ENCODE measurements at places on chromosomes 5 and 9. TPM values are rescaled to one million over a fixed set of nuclear protein-coding genes. Genes with fewer than 3 reads are reported as not detected.

Gene COL27A1
- 22.0 TPM for total RNA-seq

Gene MARCHF11
- not detected for total RNA-seq

Gene SRD5A1
- total RNA-seq = 7.0 TPM

Gene SH3PXD2B
- 118 TPM for total RNA-seq

Gene IFNA13
- total RNA-seq = not detected

- no peak for DNase-seq
- H3K4me1 ChIP-seq = no peaks in the 10 kb centered on the region
- H3K4me3 ChIP-seq = no peak overlapping the region
- no peak overlapping the region for H3K27ac ChIP-seq
- no peaks in the 10 kb centered on the region for H3K27me3 ChIP-seq
- no peaks in the 10 kb centered on the region for H3K36me3 ChIP-seq
Observed at GRCh38 chr9:108271236-108271635, 584.5 kb downstream of the ACTL7B start.

DNA sequence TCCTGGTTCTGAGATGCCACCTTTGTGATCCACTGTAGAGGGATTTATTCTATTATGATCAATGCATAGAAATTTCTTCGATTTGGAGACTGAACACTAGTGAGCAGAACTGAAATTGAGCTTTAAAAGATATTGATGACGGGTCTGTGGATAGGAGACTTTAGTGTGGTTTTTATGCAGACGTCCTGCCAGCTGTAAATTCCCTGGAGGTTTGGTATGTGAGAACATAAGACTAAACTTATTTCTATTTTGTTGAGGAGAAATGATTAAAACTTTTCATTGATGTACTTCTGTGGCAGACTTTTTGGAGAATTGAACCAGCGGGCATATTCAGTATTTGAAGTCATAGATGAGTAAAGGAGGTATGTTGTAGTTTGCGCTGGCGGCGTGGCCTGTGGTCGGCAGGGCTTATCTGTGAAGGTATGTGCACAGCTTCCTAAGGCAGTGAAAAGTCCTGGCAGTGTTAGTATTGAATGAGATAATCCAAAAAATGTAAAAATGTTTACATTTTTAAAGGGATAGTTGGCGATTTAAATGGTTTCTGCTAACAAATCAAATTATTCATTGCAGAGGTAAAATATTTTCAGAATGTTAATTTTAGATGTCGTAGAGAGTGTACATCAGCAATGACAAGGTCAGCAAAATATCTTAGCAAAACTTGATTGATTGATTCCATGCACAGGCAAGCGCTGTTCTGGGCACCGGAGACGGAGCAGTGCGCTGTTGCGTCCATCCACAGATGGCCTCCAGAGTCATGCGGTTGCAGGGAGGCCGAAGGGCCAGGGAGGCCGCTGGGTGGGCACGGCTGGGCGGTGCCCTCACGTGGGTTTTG, 20.4 kb downstream of the TENT4A start:
- no peaks in the 10 kb centered on the region for H3K27me3 ChIP-seq
- H3K36me3 ChIP-seq = no peaks in the 10 kb centered on the region
- H3K27ac ChIP-seq = peak overlapping the region; percentile 42
- peaks cover 3% of the 10 kb centered on the region for H3K4me1 ChIP-seq

GRCh38 chr9:86034863-86035734, 64.3 kb downstream of the GOLM1 start:
- H3K27me3 ChIP-seq = no peaks in the 10 kb centered on the region
- peaks cover 4% of the 10 kb centered on the region for H3K36me3 ChIP-seq
- H3K27ac ChIP-seq = no peak overlapping the region
- no peak for DNase-seq

GRCh38 chr5:42557689-42558088, 134.4 kb downstream of the GHR start:
- no peak overlapping the region for H3K4me3 ChIP-seq
- H3K36me3 ChIP-seq = no peaks in the 10 kb centered on the region
- no peak for DNase-seq
- H3K27me3 ChIP-seq = no peaks in the 10 kb centered on the region
- H3K4me1 ChIP-seq = no peaks in the 10 kb centered on the region

GRCh38 chr5:112245656-112246055, 173.4 kb downstream of the EPB41L4A start:
- H3K27ac ChIP-seq = no peak overlapping the region
- no peaks in the 10 kb centered on the region for H3K4me1 ChIP-seq
- no peak overlapping the region for H3K4me3 ChIP-seq
- no peak for DNase-seq

GRCh38 chr5:145968970-145969713, 32.8 kb downstream of the SH3RF2 start:
- H3K4me3 ChIP-seq = no peak overlapping the region
- H3K4me1 ChIP-seq = no peaks in the 10 kb centered on the region
- H3K36me3 ChIP-seq = no peaks in the 10 kb centered on the region
- no peak for DNase-seq
- no peak overlapping the region for H3K27ac ChIP-seq

DNA sequence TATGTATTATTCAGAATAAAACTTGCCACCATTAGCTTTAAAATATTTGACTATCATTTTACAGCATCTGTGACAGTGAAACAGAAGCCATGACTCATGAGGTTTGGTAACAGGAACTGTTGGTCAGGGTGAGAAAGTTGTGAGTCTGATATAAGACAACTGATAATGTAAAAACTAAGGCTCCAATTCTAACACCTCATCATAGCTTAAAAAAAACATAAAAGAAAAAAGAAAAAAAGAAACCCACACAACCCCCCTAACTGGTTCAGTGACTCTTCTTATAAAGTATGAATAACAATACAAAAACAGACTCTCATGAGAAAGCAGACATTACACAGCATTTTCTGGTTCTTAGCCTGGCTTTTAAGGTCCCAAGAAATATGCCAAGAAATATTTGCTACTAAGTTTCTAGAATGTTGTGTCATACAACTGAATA, 85.8 kb downstream of the MRPS27 start:
- no peak for DNase-seq
- H3K36me3 ChIP-seq = no peaks in the 10 kb centered on the region
- no peaks in the 10 kb centered on the region for H3K4me1 ChIP-seq
- no peaks in the 10 kb centered on the region for H3K27me3 ChIP-seq
- H3K27ac ChIP-seq = no peak overlapping the region

GRCh38 chr9:9912459-9912858, 700.3 kb downstream of the PTPRD start:
- H3K27ac ChIP-seq = no peak overlapping the region
- H3K36me3 ChIP-seq = no peaks in the 10 kb centered on the region
- no peaks in the 10 kb centered on the region for H3K4me1 ChIP-seq
- H3K27me3 ChIP-seq = no peaks in the 10 kb centered on the region
- DNase-seq = no peak

- no peaks in the 10 kb centered on the region for H3K36me3 ChIP-seq
- no peak for DNase-seq
- H3K27ac ChIP-seq = peak overlapping the region; percentile 20
Observed at GRCh38 chr9:90998573-90998972, 197.0 kb downstream of the SYK start.

DNA sequence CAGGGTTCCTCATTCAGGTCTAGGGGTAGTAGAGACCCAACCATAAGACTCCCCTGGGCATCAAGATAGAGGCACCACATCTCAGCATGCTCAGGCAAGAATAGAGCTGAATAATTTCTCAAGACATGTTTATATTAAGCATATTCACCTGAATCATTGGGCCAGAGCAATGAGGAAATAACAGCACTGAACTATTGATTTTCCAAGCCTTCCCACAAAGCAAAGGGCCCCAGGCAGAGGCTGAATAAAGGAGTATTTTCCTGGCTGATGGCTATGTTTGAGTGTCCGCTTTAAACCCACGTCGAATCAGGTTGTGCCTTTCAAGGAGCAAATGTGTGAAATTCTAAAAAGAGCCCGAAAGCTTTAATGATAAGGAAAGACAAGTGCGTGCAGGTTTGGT, 129.2 kb downstream of the HSD17B3 start:
- H3K4me1 ChIP-seq = no peaks in the 10 kb centered on the region
- H3K36me3 ChIP-seq = no peaks in the 10 kb centered on the region
- no peak overlapping the region for H3K4me3 ChIP-seq

DNA sequence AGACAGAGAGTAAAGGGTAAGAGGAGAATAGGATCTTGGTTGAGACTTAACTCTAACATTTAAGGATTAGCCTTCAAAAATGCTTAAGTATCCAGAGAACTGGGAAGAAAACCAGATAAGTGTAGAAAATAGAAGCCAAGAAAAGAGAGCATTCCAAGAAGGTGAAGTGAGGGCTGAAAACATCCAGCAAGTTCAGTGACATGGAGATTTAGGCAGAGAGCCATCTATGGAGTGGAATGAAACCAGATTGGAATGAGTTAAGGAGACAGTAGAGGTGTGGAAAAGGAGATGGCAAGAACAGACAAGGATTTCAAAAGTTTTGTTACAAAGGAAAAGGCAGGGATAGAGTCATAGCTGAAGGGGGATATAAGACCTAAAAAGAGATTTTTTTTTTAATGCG, 188.1 kb downstream of the TRPM3 start:
- H3K4me3 ChIP-seq = no peak overlapping the region
- H3K27ac ChIP-seq = no peak overlapping the region
- H3K4me1 ChIP-seq = no peaks in the 10 kb centered on the region
- no peak for DNase-seq
- no peaks in the 10 kb centered on the region for H3K27me3 ChIP-seq
